ENCODE measurements at places on chromosomes 1 and 21. TPM values are rescaled to one million over a fixed set of nuclear protein-coding genes. Genes with fewer than 3 reads are reported as not detected.

Gene TAS1R3
- under 0.01 TPM for total RNA-seq

Gene HCN3
- 0.19 TPM for total RNA-seq

Gene C4BPA
- total RNA-seq, result not detected

Gene PLA2G5
- 0.56 TPM for total RNA-seq

Gene CFHR3
- total RNA-seq, result not detected

Gene SHISAL2A
- total RNA-seq, result not detected

Gene SPRR2A
- total RNA-seq, result not detected

Gene RHD
- total RNA-seq, result under 0.01 TPM

Gene FCGR1A
- 0.19 TPM for total RNA-seq

Gene CHIT1
- not detected for total RNA-seq

Gene LAPTM5
- 0.28 TPM for total RNA-seq

Gene IL6R
- 4.6 TPM for total RNA-seq

Gene TMIGD3
- not detected for total RNA-seq

Gene WNT9A
- 0.38 TPM for total RNA-seq

Gene PRDM16
- 1.1 TPM for total RNA-seq

Gene TXNDC12
- 38.2 TPM for total RNA-seq

Gene KRTAP10-11
- not detected for total RNA-seq

Gene VSIG8
- total RNA-seq, result not detected

Gene DIO1
- not detected for total RNA-seq

Gene C1orf226
- 0.56 TPM for total RNA-seq

Gene DPT
- total RNA-seq, result not detected

Gene FUCA1
- total RNA-seq, result 7.3 TPM

Gene AMY1B
- total RNA-seq, result not detected

Gene GRIK3
- total RNA-seq, result not detected

Gene OLFM3
- total RNA-seq, result not detected

Gene KRTAP13-2
- total RNA-seq, result not detected

Gene LRRN2
- total RNA-seq, result not detected

Gene UQCRHL
- 2.0 TPM for total RNA-seq

Gene DNAI4
- total RNA-seq, result 20.0 TPM

Gene ZMYND12
- 1.4 TPM for total RNA-seq

Gene NOS1AP
- under 0.01 TPM for total RNA-seq

Gene USH2A
- total RNA-seq, result not detected

Gene CAMSAP2
- total RNA-seq, result 21.7 TPM

Gene S100A7
- not detected for total RNA-seq

Gene SV2A
- 8.7 TPM for total RNA-seq

Gene ATF6
- 23.2 TPM for total RNA-seq

Gene ALPL
- 13.2 TPM for total RNA-seq

Gene CLDN19
- total RNA-seq, result under 0.01 TPM

Gene CD5L
- not detected for total RNA-seq

Gene WLS
- total RNA-seq, result 116 TPM

Gene HSD3B1
- total RNA-seq, result not detected

Gene S100A9
- total RNA-seq, result not detected

Gene TRPM2
- not detected for total RNA-seq

Gene PADI3
- not detected for total RNA-seq

Gene MED8
- 57.2 TPM for total RNA-seq

Gene SPRR1A
- not detected for total RNA-seq

Gene MAP1LC3C
- 0.28 TPM for total RNA-seq

Gene PHLDA3
- total RNA-seq, result 69.0 TPM

Gene NPHP4
- 6.1 TPM for total RNA-seq

Gene PCP4
- not detected for total RNA-seq
